ENCODE measurements at places on chromosomes 4 and X.
A peak's percentile ranks its signal among the peaks of the same experiment; 100 is the strongest.

DNA sequence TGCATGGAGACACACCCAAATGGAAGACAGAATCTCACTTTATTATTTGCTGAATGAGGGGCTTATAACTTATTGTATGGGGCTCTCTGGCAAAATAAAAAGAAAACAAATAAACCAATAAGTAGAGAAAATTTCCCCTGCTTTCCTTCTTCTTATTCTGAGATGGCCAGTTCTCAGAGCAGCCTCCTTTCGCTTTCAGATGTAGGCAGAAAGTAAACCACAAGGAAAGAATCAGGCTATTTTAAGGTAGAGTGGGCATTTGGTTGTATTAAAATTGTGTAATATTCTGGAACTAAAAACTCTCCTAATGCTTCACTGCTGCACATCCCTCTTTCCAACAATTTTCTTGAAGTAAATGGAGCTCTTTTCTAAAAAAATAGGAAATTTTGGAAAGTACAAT, 241.8 kb downstream of the GALNTL6 start:
- no peak for DNase-seq

- no peak for DNase-seq
These were observed 9.2 kb downstream of the GUCY1A1 start for GRCh38 chr4:155675709-155676429.

GRCh38 chr4:66741081-66741480, 804.2 kb downstream of the CENPC start:
- DNase-seq, result no peak

DNA sequence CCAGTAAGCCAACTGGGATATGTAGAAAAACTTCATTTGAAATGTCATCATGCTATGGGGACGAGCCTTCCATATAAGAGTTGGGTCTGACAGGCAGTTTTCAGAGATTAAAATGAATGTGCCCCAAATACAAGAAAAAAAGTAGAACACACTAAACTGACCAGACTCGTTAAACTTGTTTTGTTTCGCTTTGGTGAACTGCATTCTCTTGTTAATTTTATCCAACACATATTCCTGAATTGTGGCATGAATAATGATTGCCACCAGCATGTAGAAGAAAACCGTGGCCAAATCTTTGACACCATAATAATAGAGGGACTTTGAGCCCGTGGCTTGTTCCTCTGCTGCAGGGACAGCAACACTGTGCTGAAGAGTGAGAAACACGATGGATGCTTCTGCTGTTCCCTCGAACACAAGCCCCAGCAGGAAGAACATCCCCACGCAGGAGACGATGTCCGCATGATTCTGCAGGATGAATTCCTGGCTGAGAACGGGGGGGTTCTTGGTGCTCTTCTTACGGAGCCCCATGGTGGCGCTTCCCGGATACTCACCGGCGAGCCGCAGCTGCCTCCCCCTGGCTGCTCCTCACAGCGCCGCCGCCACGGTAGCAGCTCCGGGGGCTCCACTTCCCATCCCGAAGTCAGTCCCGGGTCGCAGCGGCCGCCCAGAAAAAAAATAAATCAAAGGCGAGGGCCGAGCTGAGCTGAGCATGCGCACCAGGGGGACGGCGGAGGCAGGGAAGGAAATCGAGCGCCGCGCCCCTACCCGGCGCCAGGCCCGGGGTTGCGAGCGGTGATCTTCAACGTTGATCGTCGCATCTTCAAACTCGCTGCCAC, at the start of gene TRAM1L1:
TSS of gene TRAM1L1 (minus strand) at position 711 of the 836 bp plus-strand sequence. CDS start at position 528, 183 bp downstream.
- DNase-seq, result peak; percentile 24

GRCh38 chr4:187209921-187210613, 486.4 kb upstream of the FAT1 start:
- no peak for DNase-seq

DNA sequence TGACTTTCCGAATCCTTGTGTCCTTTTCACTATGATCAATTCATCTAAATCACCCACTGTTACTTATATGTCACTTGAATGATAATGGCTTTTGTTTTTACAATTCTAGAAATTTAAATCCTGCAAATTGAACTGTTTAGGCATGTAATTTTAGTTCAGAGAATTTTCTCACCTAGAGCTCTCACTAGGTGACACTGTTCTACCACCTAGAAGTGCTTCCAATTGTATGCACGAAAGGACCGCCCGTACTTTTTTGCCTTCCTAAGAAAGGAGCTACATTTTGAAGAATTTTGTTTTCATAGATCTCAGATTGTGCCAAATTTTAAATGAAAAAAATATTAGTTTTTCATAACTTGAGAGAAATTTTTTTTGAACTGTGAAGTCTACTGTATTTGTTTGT, 481.6 kb upstream of the FSTL5 start:
- no peak for DNase-seq

DNA sequence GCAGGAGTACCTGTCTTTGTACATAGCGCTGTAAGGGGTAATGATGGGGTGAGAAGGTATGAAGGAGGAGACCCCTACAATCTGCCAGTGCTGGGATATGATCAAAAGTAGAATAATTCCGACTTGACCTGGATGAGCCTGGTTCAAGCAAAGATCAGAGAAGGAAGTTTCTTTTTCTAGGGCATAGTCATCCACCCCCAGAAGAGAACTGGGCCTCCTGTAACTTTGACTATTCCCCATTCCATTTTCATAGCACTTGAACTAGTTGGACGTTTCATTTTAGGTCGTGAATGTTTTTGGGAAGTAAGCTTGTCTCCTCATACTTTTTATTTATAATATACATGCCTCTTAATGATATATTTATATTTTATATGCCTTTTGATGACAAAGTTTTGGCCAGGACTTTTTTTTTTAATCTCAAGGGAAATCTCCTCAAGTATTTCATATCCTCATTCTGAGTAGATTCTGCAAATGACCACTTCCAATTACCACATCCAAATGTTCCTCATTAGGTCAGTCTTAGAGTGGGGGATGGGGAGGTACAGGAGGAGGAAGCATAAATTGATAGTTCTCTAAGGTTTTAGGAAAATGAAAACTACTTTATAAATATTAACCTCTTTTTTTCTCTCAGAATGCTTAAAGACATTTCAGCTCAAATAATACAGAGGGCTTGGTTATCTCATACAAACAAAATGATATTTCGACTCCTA, 3.5 kb downstream of the CXorf58 start:
- no peak for DNase-seq

DNA sequence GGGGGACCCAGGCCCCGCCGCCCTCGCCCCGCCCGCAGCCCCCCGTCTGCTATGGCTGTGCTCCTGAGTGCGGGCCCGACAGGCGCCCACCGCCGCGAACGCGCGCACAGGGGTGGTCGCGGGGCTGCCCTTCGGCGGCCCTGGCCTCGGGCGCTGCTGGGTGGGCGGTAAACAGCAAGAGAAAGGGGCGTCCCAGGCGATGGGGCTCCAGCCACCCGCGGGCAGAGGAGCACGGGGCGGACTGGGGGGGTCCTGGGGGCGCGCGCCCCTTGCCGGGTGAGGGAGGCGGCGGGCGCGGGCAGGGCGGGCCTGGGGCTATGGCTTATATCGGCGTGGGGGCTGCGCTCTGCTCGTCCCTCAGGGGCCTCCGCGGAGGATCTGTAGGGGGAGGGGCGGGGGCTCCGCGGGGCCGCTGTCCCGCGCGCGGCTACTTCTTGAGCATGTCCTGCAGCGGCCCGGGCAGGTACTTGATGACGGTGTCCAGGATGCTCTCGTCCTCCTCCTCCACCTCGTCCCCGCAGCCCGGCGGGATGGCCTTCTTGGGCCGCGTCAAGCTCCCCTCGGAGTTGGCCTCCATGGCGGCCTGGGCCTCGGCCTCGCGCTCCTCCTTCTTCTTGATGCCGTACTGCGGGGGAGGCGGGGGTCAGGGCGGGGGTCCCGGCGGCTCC, 39.7 kb downstream of the CPLX1 start:
- no peak for DNase-seq

GRCh38 chr4:177376024-177376423, 66.2 kb downstream of the AGA start:
- no peak for DNase-seq

GRCh38 chr4:67452100-67452845, 93.0 kb downstream of the CENPC start:
- no peak for DNase-seq

GRCh38 chr4:4401036-4401435, 14.1 kb downstream of the NSG1 start:
- DNase-seq, result no peak

DNA sequence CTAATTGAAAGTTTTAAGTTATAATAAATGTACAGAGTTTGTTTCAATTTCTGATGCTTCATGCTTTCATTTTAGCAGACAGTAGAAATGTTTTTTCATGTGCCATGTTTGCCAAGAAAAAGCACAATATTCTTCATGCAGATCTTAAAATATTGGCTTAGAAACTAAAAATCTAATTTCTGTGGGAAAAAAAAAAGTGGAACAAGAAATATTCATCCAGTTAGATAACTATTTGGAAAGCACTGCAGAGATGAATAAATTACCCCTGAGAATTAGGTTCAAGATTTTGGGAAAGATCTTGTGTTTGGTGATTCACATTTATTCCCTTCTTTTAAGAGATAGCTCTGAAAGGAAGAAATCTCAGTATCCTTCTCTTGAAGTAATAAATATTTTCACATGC, 912.5 kb downstream of the C4orf33 start:
- no peak for DNase-seq

DNA sequence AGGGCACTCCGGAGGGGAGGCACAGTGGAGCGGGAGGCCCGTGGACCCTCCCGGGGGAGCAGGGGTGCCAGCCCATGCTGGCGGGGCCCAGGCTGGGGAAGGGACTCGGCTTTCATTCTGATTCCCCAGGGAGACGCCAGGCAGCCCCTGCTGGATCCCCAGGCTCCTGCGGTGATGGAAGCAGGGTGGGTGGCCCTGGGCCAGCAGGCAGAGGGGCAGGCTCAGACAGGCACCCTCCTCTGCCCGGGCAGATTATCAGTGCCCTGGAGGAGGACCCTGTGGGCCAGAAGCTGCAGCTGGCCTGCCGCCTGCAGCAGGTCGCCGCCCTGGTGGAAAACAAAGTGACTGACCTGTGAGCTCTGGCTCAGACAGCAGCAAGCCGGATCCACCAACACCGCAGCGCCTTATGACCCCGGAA, 2.1 kb upstream of the SRPK3 start:
- no peak for DNase-seq

DNA sequence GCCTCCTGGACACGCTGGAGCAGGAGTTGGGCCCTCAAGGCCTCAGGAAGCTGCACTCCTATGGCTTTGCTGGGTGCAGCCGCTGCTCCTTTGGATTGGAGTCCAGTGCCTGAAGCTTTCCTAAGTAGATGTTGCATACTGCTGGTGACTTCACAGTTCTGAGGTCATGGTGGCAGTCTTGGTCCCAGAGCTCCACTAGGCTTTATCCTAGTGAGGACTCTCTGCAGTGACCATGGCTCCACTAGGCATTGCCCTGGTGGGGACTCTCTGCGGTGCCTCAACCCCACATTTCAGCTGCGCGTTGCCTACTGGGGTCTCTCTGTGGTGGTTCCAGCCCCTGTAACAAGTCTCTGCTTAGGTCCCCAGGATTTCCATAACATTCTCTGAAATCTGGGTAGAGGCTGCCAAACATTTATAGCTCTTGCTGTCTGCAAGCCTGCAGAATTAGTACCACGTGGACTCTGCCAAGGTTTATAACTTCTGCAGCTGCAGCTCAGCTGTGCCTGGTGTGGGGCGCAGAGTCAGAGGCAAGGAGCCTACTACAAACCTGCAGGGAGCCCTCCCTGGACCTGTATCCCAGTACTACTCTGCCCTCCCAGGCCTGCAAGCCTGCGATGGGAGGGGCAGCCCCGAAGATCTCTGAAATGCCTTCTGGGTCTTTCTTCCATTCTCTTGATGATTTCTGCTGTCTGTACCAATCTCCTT, 46.0 kb upstream of the NFKB1 start:
- DNase-seq, result no peak

GRCh38 chr4:172515266-172515879, 653.2 kb upstream of the GALNT7 start:
- DNase-seq, result no peak

- no peak for DNase-seq
These were observed 95.1 kb downstream of the NHS start for GRCh38 chrX:17470136-17470535.

DNA sequence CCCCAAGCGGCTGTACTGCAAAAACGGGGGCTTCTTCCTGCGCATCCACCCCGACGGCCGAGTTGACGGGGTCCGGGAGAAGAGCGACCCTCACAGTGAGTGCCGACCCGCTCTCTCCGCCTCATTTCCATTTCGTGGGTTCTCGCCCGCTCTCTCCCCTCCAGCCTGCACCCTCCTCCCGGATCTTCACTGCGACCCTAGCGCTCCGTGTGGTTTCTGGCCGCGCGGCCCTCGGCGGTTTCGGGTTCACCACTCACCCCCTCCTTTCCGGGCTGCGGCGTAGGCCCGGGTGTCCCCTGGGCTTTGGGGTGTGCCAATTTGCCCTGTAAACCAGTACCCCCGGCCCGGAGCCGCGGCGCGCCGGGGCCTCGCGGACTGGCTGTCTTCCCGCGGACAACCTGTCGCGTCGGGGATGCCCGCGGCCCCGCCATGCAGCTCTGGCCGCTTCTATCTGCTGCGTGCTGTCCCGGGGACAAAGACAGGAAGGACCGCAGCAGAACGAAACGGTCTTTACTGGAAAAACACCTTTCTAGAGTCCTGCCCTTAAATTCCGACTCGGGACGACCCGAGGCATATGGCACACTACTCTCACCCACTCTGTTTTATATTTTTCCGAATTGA, 737 bp downstream of the FGF2 start:
- peak; percentile 39 for DNase-seq

- DNase-seq, result no peak
These were observed 935.9 kb downstream of the C4orf33 start for GRCh38 chr4:130031858-130032257.

DNA sequence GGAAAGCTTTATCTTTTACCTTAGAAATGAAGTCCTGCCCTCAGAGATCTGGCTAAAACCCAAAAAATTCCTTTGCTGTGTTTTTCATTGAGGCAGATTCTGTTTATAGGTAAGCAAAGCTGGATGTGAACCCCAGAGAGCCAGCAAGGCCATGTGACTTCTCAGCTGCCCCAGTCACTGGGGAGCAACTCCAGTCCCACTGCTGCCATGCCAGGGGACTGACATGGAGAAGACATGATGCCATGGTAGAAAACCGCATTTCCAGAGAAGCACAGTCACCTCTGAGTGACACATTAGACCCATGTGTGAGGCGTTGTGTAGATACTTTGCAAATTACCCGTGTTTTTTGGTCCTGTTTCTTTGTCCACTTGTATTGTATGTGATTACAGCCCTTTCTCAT, 45.4 kb downstream of the PTTG2 start:
- no peak for DNase-seq

DNA sequence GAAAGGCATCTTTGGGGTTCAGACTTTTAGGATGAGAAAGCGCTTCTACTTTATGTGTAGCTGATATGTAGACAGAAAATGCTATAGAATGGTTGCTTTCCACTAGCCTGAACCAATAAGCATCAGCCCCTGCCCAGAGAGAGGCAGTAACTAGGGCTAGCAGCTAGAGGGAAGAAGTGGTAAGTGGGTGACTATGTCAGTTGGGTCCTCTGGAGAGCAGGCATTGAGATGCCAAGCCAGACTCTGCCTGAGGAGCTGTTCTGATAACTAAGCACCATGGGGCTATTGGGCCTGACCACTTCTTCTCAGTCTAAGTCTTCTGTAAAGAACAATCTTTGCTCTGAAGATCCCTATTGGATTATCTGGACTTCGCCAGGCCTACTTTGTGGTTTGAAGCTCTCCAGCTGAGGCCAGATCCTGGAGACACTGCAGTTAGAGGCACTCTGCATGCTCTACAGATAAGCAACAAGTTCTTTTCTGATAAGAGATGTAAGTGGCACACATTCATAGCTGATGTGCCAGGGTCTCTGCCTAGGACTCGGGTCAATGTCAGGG, 146.1 kb downstream of the RBM46 start:
- no peak for DNase-seq

- DNase-seq, result peak; percentile 24
These were observed at the start of gene EDA2R for GRCh38 chrX:66638591-66639500. TSS of gene EDA2R (minus strand) at chrX:66639078. CDS start at chrX:66616020, 23,058 bp downstream.

Data from activated CD4-positive, alpha-beta T cell treated with anti-CD3 and anti-CD28 coated beads, Interleukin-2, Interleukin-4, amounts not matched to agents 100 ng/mL and 50 ng/mL, durations not matched to agents 16 hours and 8 hours (primary cell).